Activated CD4-positive, alpha-beta memory T cell treated with anti-CD3 and anti-CD28 coated beads, Interleukin-2, amount 10 ng/mL, durations not matched to agents 7 days and 5 days (primary cell): ENCODE measurements at places on chromosomes 7 and 10. TPM values are rescaled to one million over a fixed set of nuclear protein-coding genes. Genes with fewer than 3 reads are reported as not detected.

DNA sequence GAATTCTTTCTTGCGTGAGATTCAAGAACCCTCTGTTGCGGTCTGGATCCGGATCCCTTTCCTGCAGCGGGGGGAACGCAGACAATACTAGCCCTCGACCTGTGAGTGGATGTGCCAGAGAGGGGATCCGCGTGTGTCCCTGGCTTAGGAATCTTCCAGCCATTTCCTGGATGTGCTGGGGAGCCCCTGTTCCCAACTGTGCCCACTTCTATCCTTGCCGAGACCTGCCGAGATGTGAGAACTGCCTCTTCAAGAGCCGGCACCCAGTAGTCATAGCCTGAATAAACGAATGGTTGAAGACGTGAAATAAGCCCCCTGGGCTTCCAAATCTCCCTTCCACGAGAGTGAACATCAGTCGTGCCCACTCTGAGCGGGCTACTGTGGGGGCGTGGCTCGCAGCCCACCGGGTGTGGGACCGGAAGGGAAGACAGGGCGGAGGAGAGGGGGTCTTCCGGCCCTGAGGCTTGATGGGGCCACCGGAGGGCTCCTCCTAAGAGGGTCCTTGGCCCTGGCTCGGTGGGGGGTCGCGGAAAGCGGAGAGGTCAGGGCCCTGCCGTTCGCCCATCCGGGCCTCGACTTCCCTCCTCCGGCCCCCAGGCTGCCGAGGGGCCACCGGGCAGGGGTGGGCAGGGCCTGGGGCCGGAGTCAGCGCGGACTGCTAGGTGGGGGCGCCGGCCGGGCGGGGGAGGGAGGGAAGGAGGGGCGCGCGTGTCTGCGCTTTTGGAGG lies 1.3 kb upstream of the CCDC136 start:
- no peaks in the 10 kb centered on the region for H3K36me3 ChIP-seq
- H3K27me3 ChIP-seq = peaks cover 37% of the 10 kb centered on the region
- H3K27ac ChIP-seq = no peak overlapping the region
- peaks cover 9% of the 10 kb centered on the region for H3K4me1 ChIP-seq
- DNase-seq = no peak
- H3K4me3 ChIP-seq = peak overlapping the region; percentile 74

GRCh38 chr7:12715372-12716133 lies 28.1 kb downstream of the ARL4A start:
- H3K36me3 ChIP-seq = peaks cover 5% of the 10 kb centered on the region
- peaks cover 44% of the 10 kb centered on the region for H3K4me1 ChIP-seq
- DNase-seq = peak; percentile 55
- peak overlapping the region; percentile 76 for H3K27ac ChIP-seq

DNA sequence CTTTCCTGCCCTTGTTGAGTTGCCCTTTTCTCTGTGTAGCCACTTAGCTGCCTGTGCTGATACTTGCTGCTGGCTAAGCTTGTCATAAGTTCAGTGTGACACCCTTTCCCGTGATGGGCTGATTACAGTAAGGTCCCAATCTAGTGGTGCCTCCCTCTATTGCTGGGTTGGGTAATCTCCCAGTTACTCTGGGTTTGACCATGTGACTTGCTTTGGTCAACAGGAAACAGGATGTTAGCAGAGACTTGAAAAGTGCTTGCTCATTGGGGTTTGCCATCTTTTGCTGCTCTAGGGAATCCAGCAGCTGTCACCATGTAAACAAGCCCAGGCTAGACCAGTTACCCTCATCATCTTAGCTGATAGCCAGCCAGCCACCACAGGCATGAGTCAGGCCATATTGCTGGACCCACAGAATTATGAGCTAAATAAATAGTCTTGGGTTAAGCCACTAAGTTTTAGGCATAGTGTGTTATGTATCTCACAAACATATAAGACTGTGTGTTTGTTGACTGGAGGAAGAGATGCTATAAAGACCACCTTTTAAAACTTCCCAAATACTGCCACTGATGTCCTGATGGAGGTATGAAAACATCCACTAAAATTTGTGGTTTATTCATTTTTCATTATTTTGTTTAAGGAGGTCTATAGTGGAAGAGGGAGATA lies 4.0 kb upstream of the LEP start:
- H3K27ac ChIP-seq = peak overlapping the region; percentile 38
- H3K4me3 ChIP-seq = no peak overlapping the region
- DNase-seq = peak; percentile 57
- H3K36me3 ChIP-seq = peaks cover 13% of the 10 kb centered on the region
- peaks cover 24% of the 10 kb centered on the region for H3K27me3 ChIP-seq

The CHAT gene
- not detected for total RNA-seq

GRCh38 chr7:78041423-78041822 lies 242.8 kb downstream of the PHTF2 start:
- H3K36me3 ChIP-seq = no peaks in the 10 kb centered on the region
- H3K27ac ChIP-seq = no peak overlapping the region
- no peak overlapping the region for H3K4me3 ChIP-seq
- peaks cover 10% of the 10 kb centered on the region for H3K27me3 ChIP-seq
- H3K4me1 ChIP-seq = peaks cover 2% of the 10 kb centered on the region

The ANKRD7 gene
- not detected for total RNA-seq

- no peaks in the 10 kb centered on the region for H3K4me1 ChIP-seq
- peaks cover 37% of the 10 kb centered on the region for H3K27me3 ChIP-seq
- H3K36me3 ChIP-seq = no peaks in the 10 kb centered on the region
- H3K27ac ChIP-seq = no peak overlapping the region
Measured at GRCh38 chr10:79883986-79884385, 57.4 kb downstream of the NUTM2E start.

- H3K4me3 ChIP-seq = no peak overlapping the region
- no peak for DNase-seq
- H3K27ac ChIP-seq = no peak overlapping the region
- H3K36me3 ChIP-seq = no peaks in the 10 kb centered on the region
- no peaks in the 10 kb centered on the region for H3K27me3 ChIP-seq
Measured at GRCh38 chr7:94311515-94311914, 83.2 kb upstream of the COL1A2 start.

DNA sequence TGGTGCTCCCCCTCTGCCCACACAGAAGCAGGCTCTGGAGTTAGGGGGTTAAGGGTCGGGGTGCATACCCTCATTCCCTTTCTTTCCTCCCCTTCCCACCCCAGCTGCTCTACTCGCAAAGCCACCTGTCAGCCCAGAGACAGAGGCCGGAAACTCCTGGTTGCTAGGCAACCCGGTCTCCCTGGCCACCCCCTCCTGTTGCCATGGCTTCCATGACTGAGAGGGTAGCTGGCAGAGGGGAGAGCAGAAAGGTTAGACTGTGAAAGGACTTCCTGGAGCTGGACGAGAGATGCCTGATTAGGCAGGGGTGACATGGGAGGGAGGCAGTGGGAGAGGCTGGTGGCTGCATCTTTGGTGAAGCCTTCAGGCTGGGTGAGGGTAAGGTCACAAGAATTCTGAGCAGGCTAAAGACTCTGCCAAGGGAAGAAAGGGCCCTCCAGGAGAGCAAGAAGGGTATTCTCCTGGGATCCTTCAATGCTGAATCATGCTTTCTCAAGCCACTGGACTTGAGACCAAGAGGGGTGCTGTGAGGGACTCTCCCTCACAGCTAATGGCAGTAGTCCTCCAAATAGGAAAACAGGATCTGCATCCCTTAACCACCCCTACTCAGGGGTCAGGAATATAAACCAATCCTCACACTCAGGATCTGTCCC lies 5.4 kb downstream of the PSD start:
- H3K4me1 ChIP-seq = peaks cover 29% of the 10 kb centered on the region
- peaks cover 46% of the 10 kb centered on the region for H3K27me3 ChIP-seq
- H3K27ac ChIP-seq = no peak overlapping the region
- H3K4me3 ChIP-seq = no peak overlapping the region
- peak; percentile 49 for DNase-seq

The MYL7 gene
- not detected for total RNA-seq

The ADRB1 gene
- 0.20 TPM for total RNA-seq

DNA sequence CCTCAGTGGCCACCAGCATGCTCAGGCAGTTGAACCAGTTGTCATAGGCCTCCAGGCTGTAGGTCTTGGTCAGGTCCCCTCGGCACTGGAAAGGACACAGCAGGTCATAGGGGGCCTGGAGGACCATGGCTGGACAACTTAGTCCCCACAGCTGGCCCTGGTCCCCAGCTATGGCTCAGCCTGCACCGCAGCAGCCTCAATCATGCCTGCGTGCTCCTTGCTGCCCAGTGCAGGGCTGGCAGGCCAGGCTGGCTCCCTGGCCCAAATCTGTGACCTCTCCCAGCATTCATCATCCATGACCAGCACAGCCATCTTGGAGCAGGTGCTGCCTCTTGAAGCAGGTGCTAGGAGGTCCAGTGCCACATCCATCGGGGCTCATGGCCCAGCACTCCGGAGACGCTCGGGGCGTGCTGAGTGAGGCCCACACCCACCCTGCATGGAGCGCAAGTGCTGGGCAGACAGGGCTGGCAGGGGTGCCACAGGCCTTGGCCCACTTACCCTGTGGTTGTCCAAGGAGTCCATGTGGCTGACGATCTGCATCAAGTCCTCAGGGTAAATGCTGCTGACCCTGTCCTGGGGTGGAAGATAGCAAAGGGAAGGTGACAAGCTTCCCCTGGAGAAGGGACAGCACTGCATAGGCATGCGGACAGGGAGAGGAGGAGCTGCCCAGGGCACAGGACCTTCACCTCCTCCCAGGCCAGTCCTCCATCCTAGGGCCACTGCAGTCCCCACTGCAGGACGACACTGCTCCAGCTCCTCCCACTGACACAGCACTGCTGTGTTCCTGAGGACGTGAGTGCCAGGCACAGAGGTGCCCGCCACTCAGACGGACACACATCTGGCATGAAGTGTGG lies 61.7 kb downstream of the CSGALNACT2 start:
- H3K4me3 ChIP-seq = no peak overlapping the region
- no peaks in the 10 kb centered on the region for H3K36me3 ChIP-seq
- DNase-seq = peak; percentile 15

DNA sequence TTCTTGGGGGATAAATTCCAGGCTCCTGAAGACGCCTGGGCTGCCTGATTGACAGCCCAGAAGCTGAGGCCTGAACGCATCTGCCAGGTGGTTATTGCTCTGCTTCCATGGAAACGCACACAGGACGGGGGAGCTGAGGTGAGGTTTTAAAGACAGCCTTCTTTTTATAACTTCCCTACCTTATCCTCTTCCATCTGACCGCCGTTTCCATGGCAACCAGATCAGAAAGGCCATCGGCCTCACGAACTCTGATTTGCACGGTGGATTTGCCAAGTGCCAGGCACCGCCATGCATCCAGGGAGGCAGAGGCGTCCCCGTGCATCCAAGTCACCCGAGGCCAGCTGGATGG lies 260.9 kb downstream of the ADARB2 start:
- no peaks in the 10 kb centered on the region for H3K36me3 ChIP-seq
- no peak overlapping the region for H3K27ac ChIP-seq
- H3K4me1 ChIP-seq = no peaks in the 10 kb centered on the region
- H3K4me3 ChIP-seq = no peak overlapping the region

The PLCE1 gene
- total RNA-seq = 0.03 TPM

The DNAJB12 gene
- 26.7 TPM for total RNA-seq

The CPN1 gene
- total RNA-seq = not detected

The SHTN1 gene
- total RNA-seq = 0.28 TPM

GRCh38 chr7:142130267-142130666 lies 18.7 kb downstream of the MGAM2 start:
- no peaks in the 10 kb centered on the region for H3K27me3 ChIP-seq
- H3K4me1 ChIP-seq = no peaks in the 10 kb centered on the region

GRCh38 chr10:65723525-65723924 lies 1202.3 kb upstream of the LRRTM3 start:
- no peaks in the 10 kb centered on the region for H3K36me3 ChIP-seq
- H3K4me3 ChIP-seq = no peak overlapping the region
- H3K27me3 ChIP-seq = no peaks in the 10 kb centered on the region
- H3K4me1 ChIP-seq = no peaks in the 10 kb centered on the region
- no peak for DNase-seq
- no peak overlapping the region for H3K27ac ChIP-seq

DNA sequence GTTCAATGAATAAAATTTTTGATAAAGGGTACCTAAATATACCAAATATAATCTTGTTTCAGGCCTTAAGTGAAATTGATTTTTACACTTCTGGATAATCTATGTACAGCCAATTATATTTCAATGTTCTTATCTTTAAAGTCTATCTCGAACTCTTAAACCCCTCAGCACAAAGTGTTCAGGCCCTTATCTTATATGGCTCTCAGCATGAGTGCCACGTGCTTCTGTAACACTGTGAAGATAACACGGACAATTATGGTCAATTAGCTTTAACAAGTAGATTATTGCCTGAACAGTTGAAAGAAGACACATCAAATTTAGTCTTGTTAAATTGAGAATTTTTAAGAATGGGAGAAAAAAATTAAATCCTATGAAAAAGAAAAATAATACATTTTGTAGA lies 40.4 kb upstream of the DMTF1 start:
- H3K4me3 ChIP-seq = no peak overlapping the region
- H3K4me1 ChIP-seq = peaks cover 3% of the 10 kb centered on the region
- peaks cover 14% of the 10 kb centered on the region for H3K27me3 ChIP-seq
- H3K36me3 ChIP-seq = no peaks in the 10 kb centered on the region

- H3K27me3 ChIP-seq = no peaks in the 10 kb centered on the region
- no peak for DNase-seq
- no peaks in the 10 kb centered on the region for H3K36me3 ChIP-seq
- H3K4me1 ChIP-seq = no peaks in the 10 kb centered on the region
- H3K27ac ChIP-seq = no peak overlapping the region
Measured at GRCh38 chr7:41238851-41239331, 464.0 kb downstream of the INHBA start.

DNA sequence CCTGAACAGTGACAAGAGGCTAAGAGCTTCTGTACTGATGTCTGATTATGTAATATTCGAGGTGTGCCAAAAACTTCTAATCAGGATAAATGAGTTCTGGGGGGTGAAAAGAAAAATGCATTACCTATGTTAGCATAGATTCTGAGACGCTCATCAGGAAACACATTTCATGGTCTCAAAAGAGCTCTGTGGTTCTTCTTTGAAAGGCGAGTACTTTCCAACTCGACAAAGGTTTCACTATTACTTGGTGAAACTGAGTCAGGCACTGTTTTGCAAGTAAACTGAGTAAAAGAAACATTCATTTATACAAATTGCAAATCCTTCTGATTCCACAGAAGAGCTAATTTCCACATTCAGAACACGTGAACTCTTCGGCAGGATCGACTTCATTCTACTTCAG lies 523.2 kb downstream of the GATA3 start:
- no peak for DNase-seq
- peaks cover 36% of the 10 kb centered on the region for H3K4me1 ChIP-seq
- no peak overlapping the region for H3K4me3 ChIP-seq
- H3K27me3 ChIP-seq = peaks cover 7% of the 10 kb centered on the region

DNA sequence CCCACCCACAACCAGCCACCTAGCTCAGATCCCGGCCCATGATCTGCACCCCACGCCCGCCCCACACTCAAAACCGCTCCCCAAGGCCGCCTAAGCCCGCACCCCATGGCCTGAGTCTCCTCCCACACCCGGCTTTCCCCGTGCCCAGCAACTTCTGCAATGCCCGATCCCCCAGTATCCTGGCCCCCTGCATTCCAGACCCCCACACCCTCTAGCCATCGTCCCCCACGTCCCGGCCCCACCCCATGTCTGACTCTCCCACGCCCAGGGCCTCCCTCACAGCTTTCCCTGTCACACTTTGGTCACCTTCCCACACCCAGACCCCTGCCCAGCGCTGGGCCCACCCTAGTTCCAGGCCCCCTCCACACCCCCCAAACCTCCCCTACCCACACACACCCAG lies 20.1 kb upstream of the FXYD4 start:
- no peak overlapping the region for H3K27ac ChIP-seq
- no peak for DNase-seq
- peaks cover 14% of the 10 kb centered on the region for H3K27me3 ChIP-seq
- H3K4me1 ChIP-seq = peaks cover 58% of the 10 kb centered on the region
- H3K36me3 ChIP-seq = peaks cover 3% of the 10 kb centered on the region
